ENCODE measurements at places on chromosomes 5 and 9.

- DNase-seq, result no peak
Observed at GRCh38 chr5:125244531-125244930, 498.1 kb upstream of the ZNF608 start.

- peak; percentile 63 for DNase-seq
Observed at GRCh38 chr5:74433255-74433895, 207.2 kb downstream of the ENC1 start.

GRCh38 chr9:92029553-92029952 is 79.5 kb upstream of the ROR2 start:
- DNase-seq, result no peak

- no peak for DNase-seq
Observed at GRCh38 chr5:168209244-168209995, 82.0 kb upstream of the WWC1 start.

- DNase-seq, result no peak
Observed at GRCh38 chr9:80951675-80952074, 737.7 kb downstream of the TLE1 start.

GRCh38 chr9:10387282-10387681 is 225.5 kb downstream of the PTPRD start:
- no peak for DNase-seq

- no peak for DNase-seq
Observed at GRCh38 chr5:136137497-136138220, 5.0 kb downstream of the SMAD5 start.

- DNase-seq, result no peak
Observed at GRCh38 chr9:114560956-114561355, 26.6 kb upstream of the ATP6V1G1 start.

DNA sequence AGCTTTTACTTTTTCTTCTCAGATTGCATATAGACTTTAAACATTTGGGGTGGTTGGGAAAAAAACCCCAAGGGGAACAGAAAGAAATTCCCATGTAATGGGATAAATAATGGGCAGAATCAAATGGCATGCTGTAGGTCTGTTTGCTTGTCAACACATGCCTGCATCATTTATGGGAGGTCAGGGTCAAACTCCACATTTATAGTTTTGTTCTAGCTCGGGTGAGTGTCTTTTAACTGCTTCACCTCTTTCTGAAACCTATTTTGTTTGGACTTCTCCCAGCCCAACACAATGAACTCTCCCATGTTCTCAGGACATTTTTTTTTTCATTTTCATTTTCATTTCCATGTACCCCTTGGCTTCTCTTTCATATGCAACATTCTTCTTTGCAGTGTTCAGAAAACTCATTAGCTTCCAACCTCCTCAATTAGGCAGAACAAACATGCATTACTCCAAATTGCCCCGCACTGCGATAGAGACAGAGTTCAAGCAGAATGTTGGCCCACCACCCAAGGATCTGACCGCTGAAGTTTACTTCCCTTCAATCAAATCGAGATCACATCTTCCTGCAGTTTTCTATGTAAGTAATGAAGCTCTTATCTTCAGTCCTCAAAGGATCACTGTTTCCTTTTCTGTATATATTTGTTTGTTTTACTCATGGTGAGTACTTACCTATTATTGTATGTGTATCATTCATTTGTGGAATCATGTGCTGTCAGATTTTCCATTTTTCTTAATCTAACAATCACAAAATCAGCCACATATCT is 354.6 kb downstream of the ZSWIM6 start:
- DNase-seq, result no peak

- no peak for DNase-seq
Observed at GRCh38 chr9:110334183-110334582, 3.5 kb downstream of the TXNDC8 start.

- no peak for DNase-seq
Observed at GRCh38 chr5:155098433-155098832, 84.9 kb downstream of the KIF4B start.

DNA sequence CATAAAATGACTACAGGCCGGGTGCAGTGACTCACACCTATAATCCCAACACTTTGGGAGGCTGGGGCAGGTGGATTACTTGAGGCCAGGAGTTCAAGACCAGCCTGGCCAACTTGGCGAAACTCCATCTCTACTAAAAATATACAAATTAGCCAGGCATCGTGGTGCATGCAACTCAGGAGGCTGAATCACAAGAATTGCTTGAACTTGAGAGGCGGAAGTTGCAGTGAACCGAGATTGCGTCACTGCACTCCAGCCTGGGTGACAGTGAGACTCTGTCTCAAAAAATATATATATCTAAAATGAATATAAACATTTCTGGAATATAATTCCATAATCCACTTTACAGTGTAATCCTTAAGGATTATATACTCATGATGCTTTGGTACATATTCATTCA is 66.5 kb downstream of the TEX10 start:
- DNase-seq, result no peak

- DNase-seq, result no peak
Observed at GRCh38 chr5:135210286-135211055, 176.4 kb upstream of the PITX1 start.

DNA sequence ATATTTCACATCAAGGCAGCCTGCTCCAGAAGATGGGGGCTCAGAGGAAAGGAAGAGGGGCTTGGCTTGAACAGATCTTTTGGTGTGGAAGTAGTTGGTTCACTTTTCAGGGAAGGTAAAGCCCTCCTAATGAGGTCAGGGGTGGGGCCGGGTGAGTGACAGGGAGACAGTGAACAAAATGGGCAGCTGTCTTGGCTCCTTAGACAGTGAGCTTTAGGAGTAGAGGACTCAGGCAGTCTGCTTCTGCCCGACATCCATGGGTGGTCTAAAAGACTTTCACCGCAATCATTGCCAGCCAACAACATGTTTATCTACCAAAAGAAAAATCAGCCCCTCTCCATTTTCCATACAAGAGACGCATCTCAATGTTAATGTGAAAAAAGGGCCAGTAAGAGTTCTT is 241.0 kb downstream of the EBF1 start:
- DNase-seq, result no peak

DNA sequence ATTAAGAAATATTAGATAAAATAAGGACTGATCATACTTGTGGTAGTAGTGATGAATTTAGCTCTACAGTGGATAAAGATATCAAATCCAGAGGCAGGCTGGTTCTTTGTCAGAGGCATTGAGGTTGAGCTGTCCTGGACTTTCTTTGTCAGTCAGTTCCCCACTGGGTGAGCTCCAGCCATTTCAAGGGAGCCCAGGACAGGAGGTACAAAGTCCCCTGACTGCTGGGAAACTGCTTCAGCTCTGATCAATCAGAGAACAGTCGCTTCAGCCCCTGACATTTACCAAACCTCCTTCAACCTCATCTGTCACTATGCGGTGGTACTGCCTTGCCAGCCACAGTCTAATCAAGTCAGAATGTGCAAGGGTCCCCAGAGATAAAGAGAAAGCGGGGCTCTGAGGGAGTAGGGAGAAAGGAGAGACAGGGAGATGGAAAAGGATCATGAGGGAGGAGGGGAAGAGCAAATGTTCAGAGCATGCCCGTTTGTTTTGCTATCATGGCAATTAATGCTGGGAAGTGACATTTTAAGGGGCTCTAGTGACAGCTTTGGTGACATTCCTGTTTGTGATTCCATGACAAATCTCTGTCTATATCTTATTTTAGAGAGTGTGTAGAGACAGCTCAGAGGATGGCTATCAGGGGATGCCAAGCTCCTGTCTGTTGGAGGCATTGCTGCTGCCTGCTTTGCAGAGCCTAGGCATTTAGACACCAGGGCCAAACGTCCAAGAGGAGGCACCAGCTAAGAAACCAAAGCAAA is 223.2 kb downstream of the ASTN2 start:
- DNase-seq, result no peak

- DNase-seq, result no peak
Observed at GRCh38 chr5:41863871-41864486, 6.2 kb downstream of the OXCT1 start.

- no peak for DNase-seq
Observed at GRCh38 chr9:100729336-100729895, 151.5 kb downstream of the CAVIN4 start.

GRCh38 chr9:131031005-131031641 is 22.1 kb downstream of the LAMC3 start:
- DNase-seq, result no peak

DNA sequence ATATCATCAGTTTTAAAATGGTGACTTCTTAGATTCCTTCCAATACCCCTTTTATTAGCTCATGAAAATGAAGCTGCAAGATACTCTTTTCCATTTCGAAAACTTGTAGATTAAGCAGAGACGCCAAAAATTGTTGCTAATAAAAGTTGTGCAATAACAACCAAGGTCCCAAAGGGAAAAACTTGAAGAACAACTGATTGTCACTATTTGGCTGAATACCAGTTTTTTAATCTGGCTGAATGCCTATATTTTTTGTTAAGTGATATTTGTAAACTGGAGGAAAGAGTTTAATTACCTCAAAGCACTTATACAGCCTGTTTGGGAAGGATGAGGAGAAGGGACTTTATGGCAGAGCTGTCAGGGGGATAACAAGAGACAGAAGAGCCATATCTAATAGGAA is 14.6 kb downstream of the C5orf58 start:
- no peak for DNase-seq

DNA sequence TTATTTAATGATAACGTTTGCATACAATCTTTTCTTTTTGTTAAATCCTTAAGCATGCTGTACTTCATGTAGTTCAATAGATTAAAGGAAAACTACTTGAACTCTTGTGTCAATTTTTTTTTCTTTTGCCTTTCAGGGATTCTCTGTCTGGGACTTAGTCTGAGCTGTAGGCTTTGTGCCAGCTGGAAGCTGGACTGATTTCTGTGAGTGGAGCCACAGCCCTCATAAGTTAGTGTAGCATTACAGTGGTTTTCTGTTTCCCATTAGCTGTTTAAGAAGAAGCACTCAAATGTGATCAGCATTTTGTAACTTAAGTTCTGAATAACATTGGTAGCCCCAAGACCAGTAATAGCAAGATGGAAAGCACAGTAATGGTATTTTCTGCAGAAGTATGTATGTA is 330.6 kb upstream of the MEF2C start:
- DNase-seq, result no peak

DNA sequence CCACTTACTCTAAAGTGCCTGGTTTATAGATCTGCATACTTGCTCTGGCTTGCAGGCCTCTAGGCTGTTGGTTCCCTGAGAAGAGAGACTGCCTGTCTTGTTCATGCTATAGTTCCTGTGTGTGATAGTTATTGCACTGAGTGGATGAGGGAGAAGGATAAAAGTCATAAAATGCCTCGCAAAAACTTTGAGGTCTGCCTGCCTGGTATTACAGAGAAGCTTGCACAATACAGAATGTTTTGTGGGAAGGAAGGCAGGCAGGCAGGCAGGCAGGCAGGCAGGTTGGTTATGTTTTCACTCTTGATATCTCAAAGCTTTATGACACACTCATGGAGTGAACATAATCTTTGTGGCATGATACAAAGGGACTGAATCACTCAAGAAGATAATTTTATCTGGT is 287.1 kb downstream of the SLIT3 start:
- DNase-seq, result no peak

DNA sequence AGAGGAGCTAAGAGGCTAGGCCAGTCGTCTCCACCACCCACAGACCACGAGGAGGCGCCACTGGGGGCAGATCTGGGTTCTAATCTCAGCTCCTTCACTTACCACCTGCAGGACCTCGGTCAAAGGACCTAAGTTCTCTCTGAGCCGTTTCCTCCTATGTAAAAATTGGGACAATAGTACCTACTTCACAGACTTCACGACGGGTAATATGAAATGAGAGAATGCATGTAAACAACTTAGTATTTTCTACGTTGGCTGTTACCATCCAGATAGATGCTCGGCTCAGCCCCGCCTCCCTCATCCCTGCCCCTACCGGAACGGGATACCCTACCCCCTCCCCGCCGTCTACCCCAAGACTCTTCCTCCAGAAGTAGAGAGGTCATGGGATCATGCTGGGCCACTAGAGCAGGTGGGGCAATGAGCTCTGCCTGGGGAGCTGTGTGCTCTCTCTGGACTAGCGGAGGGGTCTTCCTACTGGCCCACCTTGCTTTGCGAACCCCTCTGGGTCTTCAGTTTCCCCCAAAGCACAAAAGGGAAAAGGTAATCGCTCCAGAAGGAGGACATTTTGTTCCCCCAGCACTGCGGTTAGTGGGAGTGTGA is 541 bp downstream of the GNPDA1 start:
- no peak for DNase-seq

DNA sequence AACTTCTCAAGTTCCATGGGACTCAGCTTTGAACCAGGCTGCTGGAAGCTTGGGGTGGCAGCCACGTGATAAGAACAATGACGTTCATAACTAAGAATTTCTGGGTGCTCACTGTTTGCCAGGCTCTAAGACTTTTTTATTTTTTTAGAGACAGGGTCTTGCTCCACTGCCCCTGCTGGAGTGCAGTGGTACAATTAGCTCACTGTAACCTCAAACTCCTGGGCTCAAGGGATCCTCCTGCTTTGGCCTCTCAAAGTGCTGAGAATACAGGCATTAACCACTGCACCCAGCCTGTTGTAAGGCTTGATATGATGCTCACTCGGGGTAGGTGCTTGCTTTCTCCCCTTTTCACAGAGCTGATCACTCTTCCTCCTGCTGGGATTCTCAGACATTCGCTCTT is 38.7 kb downstream of the PTPN3 start:
- no peak for DNase-seq

DNA sequence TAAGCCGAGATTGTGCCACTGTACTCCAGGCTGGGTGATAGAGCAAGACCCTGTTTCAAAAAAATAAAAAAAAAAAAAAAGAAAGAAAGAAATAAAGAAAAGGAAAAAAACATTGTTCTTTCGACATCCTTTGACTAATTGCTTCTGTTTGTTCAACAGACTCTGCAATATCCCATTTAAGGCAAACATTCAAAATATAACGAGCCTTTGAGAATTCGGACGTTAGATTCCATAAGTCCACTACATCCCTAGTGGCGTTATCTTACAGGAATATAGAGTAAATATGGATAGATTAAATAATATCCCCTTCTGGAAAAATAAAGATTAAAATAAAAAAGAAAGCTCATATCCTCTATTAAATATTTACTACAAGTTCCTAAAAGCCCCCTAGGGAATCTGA is 27.0 kb upstream of the HOMER1 start:
- no peak for DNase-seq

- no peak for DNase-seq
Observed at GRCh38 chr9:94149696-94150095, 65.4 kb downstream of the PTPDC1 start.

DNA sequence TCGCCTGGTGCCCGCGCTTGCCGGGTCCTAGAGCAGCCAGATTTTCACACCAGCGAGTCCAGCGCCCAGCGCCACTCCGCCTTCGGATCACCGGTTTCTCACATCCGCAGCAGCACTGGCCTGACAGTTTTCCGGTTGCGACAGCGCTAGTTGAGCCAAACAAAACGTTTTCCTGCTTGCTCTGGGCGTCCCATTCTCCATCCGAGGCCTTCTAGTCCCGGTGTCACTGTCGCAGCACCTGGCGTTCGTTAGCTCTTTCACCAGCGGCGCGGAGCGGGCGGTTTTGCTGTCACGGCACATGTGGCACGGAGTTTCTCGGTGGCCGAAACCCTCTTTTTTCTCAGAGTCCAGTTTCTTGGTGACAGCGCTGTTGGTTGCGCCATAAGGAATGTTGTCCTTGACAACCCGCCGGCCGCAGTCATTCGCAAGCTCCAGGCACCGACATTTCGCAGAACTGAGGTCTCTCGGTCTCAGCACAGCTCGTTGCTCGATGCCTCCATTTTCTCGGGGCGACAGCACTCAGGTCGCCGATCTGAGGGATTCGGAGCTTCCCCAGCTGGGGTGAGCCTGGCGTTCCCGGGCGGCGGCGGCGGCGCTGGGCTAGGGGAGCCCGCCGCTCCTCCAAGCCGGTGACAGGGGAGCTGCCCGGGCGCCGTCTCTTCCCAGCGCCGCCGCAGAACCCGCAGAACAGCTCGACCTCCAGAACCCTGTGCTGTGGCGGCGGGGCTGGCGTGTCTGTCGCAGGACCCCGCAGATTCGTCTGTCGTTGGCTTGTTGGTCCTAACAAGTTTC is 47.8 kb downstream of the ANXA2R start:
- DNase-seq, result no peak

All from glomerular endothelial cell (primary cell).